ENCODE measurements at places on chromosomes 11 and 22. TPM values are rescaled to one million over a fixed set of nuclear protein-coding genes. Genes with fewer than 3 reads are reported as not detected.
A peak's percentile ranks its signal among the peaks of the same experiment; 100 is the strongest.

DNA sequence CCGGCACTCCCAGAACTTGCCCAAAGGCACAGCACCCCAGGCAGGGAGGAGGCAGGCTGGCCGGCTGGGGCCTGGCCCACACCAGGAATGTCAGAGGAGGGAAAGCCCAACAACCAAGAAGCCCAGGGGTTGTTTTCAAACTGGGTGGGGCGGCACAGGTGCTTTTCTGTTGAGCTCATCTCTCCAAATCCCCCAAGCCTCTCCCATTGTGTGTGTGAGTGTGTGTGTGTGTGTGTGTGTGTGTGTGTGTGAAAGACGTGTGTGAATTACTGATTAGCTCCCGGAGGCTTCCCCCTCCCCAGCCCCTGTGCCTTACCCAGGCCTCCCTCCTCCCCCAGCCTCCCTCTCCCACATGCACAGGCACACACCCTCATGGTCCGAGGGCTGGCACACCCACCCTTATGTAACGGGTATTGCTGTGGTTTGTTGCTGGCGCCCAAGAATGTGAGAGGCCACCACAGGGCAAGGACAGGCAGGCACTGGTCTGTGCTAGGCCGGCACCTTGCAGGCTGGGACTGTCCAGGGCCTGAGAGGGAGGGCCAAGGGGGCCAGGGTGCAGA, 15.9 kb downstream of the TRIM29 start:
- no peak overlapping the region for H3K27ac ChIP-seq
- no peaks in the 10 kb centered on the region for H3K4me1 ChIP-seq
- no peaks in the 10 kb centered on the region for H3K27me3 ChIP-seq
- H3K4me3 ChIP-seq, result no peak overlapping the region
- no peaks in the 10 kb centered on the region for H3K36me3 ChIP-seq
- DNase-seq, result no peak

UBQLNL gene
- 0.53 TPM for total RNA-seq

TTC12 gene
- 45.1 TPM for total RNA-seq

GRCh38 chr11:97463891-97464290, 1074.1 kb downstream of the JRKL start:
- H3K36me3 ChIP-seq, result no peaks in the 10 kb centered on the region
- no peaks in the 10 kb centered on the region for H3K27me3 ChIP-seq
- no peak for DNase-seq
- no peak overlapping the region for H3K4me3 ChIP-seq
- no peak overlapping the region for H3K27ac ChIP-seq
- H3K4me1 ChIP-seq, result no peaks in the 10 kb centered on the region

DNA sequence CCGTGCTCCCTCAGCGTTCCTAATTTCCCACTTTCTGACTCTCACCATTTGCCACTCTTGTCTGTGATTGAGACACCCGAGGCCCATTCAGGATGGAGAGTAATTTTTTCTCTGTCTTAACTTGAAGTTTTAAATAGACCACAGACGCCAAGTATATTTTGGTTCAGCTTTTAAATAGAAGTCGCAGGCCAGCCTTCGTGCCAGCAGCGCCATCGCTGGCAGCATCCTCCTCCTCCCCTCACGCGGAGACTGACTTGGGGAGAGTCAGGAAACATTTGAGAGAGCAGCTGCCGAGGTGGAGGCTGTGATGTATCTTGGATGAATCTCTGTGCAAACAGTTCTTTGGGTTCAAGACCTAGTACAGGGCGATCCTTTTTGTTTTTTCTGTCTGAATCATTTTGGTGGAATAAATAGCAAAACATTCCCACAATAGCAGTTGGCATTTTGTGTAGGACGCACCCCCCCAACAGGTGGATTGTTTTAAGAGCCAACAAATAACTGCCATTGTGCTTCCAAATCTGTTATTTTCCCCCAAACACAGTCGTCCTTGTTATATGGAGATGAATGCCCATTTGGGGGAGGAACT, 889 bp upstream of the DMC1 start:
- H3K4me3 ChIP-seq, result peak overlapping the region; percentile 88
- DNase-seq, result peak; percentile 9
- peak overlapping the region; percentile 87 for H3K27ac ChIP-seq
- H3K36me3 ChIP-seq, result no peaks in the 10 kb centered on the region
- H3K4me1 ChIP-seq, result peaks cover 8% of the 10 kb centered on the region

GRCh38 chr11:31804312-31805036, 6.6 kb downstream of the PAX6 start:
- peaks cover 26% of the 10 kb centered on the region for H3K4me1 ChIP-seq
- no peak overlapping the region for H3K4me3 ChIP-seq
- H3K27ac ChIP-seq, result no peak overlapping the region
- peaks cover 68% of the 10 kb centered on the region for H3K27me3 ChIP-seq
- no peaks in the 10 kb centered on the region for H3K36me3 ChIP-seq

TRIM22 gene
- total RNA-seq, result 243 TPM

DNA sequence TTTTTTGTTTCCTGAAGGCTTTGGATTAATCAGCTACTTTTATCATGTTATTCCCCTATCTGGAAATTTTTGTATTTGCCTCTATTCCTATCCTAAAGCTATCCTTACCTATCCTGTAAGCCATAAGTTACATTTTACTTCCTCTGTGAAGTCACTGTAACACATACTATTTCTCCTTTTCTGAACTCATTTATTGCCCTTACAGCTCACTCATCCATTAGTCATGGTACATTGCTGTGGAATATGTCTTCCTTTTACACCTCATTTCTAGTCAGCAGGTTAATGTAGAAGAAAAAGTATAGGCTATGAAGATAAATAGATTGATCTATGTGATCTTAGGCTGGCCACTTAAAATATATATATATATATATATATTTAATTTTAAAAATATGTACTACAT, 28.0 kb downstream of the SWAP70 start:
- H3K36me3 ChIP-seq, result no peaks in the 10 kb centered on the region
- no peak overlapping the region for H3K4me3 ChIP-seq
- no peak for DNase-seq
- no peaks in the 10 kb centered on the region for H3K4me1 ChIP-seq

DNA sequence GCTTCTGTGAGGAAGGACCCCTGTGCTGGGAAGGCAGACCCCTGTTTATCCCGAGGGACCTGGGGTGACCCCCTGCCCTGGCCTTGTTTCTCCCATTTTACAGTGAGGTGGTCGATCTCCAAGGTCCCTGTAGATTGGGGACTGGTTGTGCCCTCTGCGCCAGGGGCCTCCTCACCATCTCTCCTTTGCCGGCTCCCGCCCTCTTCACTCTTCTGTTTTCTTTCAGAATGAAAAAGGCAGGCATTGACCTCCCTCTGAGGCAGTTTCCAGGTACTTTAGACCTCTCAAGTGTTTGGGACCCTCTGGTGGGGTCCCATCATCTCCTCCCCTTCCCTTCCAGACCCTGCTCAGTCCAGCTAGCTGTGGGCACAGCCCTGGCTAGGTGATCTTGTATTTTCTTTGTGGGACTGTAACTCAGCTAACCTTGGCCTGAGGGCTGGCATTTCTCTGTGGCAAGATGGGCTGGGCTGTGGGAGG, 1.5 kb downstream of the SERPINH1 start:
- no peaks in the 10 kb centered on the region for H3K36me3 ChIP-seq
- H3K4me1 ChIP-seq, result peaks cover 22% of the 10 kb centered on the region
- no peak overlapping the region for H3K4me3 ChIP-seq
- DNase-seq, result no peak
- H3K27ac ChIP-seq, result peak overlapping the region; percentile 86
- H3K27me3 ChIP-seq, result no peaks in the 10 kb centered on the region

DNA sequence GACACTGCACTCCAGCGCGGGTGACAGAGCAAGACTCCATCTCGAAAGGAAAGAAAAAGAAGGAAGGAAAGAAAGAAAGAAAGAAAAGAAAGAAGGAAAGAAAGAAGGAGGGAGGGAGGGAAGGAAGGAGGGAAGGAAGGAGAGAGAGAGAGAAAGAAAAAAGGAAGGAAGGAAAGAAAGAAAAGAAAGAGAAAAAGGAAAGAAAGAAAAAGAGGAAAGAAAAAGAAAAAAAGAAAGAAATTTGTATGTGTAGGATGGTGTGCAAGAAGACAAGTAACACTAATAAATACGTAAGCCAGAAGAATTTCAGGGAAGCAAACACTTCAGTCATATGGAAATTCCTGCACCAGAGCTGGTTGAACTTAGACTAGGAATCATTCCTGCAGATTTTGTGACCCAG, 618 bp downstream of the OR8D1 start:
- no peaks in the 10 kb centered on the region for H3K4me1 ChIP-seq
- DNase-seq, result no peak
- no peaks in the 10 kb centered on the region for H3K27me3 ChIP-seq
- H3K4me3 ChIP-seq, result no peak overlapping the region
- no peak overlapping the region for H3K27ac ChIP-seq
- no peaks in the 10 kb centered on the region for H3K36me3 ChIP-seq

DNA sequence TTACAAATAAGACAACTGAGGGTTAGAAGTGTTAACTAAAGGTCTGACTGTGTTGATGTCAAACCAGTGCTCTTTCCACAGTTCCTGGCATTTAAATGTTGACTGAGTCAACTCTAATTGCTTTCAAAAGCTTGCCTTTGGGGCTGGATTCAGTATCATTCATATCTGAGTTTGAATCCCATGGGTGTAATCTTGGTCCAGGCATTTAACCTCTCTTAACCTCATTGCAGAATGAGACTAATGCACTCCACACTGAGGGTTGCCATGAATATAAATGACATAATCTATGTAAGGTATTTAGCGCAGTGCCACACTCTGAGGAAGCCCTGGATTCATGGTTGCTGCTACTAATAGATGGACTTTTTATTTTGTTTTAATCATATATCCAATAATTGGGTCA, 274.3 kb downstream of the DDX10 start:
- H3K36me3 ChIP-seq, result peaks cover 26% of the 10 kb centered on the region
- no peaks in the 10 kb centered on the region for H3K27me3 ChIP-seq
- no peak overlapping the region for H3K27ac ChIP-seq
- no peak for DNase-seq
- no peak overlapping the region for H3K4me3 ChIP-seq

DNA sequence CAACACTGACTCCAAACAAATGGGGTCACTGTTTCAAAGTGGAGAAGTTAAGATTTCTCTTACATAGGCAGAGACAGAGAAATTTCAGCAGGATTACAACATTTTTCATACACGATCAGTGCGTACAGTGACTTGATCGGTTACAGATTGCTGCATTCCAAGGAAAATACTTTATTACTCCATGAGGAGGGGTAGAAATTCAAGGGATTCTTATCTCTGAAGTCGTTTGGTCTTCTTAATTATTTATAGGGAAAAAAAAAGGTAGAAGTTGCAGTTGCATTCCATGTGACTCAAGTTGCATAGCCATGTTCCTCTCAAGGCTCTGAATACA, 10.7 kb upstream of the SMIM38 start:
- no peaks in the 10 kb centered on the region for H3K27me3 ChIP-seq
- H3K36me3 ChIP-seq, result no peaks in the 10 kb centered on the region
- no peaks in the 10 kb centered on the region for H3K4me1 ChIP-seq
- no peak overlapping the region for H3K27ac ChIP-seq
- DNase-seq, result no peak
- no peak overlapping the region for H3K4me3 ChIP-seq

- H3K4me1 ChIP-seq, result no peaks in the 10 kb centered on the region
- no peak overlapping the region for H3K27ac ChIP-seq
- H3K27me3 ChIP-seq, result no peaks in the 10 kb centered on the region
- no peak for DNase-seq
- H3K4me3 ChIP-seq, result no peak overlapping the region
These were observed 59.2 kb upstream of the PRODH start for GRCh38 chr22:18995327-18995711.

DNA sequence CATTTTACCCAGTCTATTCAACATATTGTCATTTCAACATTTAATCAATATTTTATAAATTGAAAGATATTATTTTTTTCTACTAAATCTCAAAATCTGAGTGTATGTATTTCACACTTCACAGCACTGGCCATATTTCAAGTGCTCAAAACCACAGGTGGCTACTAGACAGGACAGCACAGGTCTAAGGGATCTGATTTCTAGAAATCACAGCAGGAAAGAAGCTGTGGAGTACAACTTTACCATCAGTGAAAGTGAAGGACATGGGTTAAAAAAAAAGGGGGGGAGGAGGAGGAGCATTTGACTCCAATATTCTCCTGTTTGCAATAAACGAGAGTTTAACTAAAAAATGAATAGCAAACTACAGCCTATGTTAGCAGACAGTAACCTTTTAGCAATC, 4.5 kb downstream of the PRDM10 start:
- no peaks in the 10 kb centered on the region for H3K36me3 ChIP-seq
- peaks cover 11% of the 10 kb centered on the region for H3K4me1 ChIP-seq
- H3K27ac ChIP-seq, result no peak overlapping the region
- no peak overlapping the region for H3K4me3 ChIP-seq
- no peak for DNase-seq

GRCh38 chr11:28461338-28461737, 353.1 kb downstream of the METTL15 start:
- no peaks in the 10 kb centered on the region for H3K4me1 ChIP-seq
- no peaks in the 10 kb centered on the region for H3K36me3 ChIP-seq
- no peaks in the 10 kb centered on the region for H3K27me3 ChIP-seq
- no peak for DNase-seq
- no peak overlapping the region for H3K27ac ChIP-seq

GRCh38 chr22:47540011-47540410, 777.6 kb downstream of the TBC1D22A start:
- H3K27me3 ChIP-seq, result no peaks in the 10 kb centered on the region
- no peak for DNase-seq
- no peak overlapping the region for H3K27ac ChIP-seq
- no peaks in the 10 kb centered on the region for H3K4me1 ChIP-seq

DNA sequence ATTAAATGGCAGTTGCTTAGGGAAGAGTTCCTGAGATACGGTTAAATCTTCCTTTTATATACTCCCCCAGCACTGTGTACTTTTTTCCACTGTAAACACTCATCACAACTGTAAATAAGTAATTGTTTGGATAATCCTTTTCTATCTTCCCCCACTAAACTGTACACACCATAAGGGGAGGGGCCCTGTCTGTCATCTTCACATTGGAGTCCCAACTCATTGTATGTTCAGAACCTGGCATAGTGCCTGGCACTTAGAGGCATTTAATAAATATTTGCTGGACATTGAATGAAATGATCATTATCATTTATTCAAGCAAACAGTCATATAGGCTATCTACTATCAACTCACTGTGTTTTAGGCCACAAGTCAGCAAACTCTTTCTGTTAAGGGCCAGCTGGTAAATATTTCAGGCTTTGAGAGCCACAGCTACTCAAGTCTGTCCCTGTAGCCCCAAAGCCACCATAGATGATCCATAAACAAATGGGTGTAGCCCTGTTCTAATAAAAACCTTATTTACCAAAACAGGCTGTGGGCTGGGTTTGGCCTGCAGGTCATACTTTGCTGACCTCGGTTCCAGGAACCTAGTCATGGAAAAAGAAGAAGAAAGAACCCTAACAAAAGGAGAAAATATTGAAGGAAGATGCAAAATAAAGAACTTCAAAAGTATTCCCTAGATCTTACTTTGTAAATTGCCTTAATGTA, 70.0 kb downstream of the AMOTL1 start:
- no peaks in the 10 kb centered on the region for H3K27me3 ChIP-seq
- H3K4me3 ChIP-seq, result no peak overlapping the region
- DNase-seq, result no peak
- H3K4me1 ChIP-seq, result no peaks in the 10 kb centered on the region

SMC1B gene
- not detected for total RNA-seq

DNA sequence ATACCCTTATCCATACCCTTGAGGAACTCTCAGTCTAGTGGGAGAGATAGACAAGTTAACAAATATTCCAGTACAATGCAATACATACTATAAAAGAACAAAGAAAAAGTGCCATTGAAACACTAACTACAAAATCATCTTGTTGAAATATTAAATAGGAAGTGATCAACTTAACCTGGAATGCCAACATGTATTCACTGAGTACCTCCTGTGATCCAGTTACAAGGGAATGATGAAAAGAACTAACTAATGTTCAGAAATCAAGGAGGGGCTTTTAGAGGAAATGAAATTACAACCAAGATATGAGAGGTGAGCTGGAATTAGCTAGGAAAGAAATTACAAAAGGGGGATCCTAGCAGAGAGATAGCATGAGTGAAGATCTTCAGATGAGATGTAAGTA, 6.2 kb upstream of the FIBIN start:
- no peak for DNase-seq
- H3K4me3 ChIP-seq, result no peak overlapping the region
- no peaks in the 10 kb centered on the region for H3K36me3 ChIP-seq
- H3K27ac ChIP-seq, result no peak overlapping the region
